GF-D8 (cell line): ENCODE measurements at places on chromosomes 3 and 15.

DNA sequence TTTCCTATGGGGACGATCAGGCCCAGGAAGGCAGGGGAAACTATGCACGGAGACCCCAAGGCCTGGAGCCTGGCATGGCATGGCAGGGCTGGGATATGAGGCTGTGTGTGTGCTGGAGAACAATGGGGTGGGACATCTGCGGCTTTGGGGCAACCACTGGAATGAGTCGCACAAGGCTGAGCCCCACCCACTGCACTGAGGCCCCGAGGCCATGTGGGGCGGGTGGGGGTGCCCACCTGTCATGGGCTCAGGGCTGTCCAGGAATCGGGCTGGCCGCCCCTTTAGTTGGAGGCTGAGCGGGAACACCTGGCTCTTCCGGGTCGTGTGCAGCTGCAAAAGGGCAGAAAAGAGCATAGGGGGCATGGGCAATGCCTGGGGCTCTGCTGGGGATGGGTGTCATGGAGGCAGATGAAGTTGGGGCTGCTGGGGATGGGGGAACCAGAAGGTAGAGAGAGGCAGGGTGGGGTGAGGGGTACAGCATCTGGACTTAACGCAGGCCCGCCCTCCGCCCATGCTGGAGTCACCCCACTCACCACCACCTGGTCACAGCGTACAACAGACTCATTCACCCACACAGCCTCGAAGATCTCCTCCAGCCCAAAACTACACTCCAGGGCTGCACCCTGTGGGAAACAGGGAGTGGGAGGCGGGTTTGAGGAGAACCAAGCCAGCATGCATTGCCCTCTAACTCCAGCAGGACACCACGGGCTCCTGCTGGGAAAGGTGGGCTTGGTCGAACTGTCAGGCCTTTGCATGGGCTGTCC lies 31.1 kb downstream of the PLXND1 start:
- no peak for DNase-seq

GRCh38 chr3:58066842-58067241 lies 58.6 kb downstream of the FLNB start:
- DNase-seq = no peak

DNA sequence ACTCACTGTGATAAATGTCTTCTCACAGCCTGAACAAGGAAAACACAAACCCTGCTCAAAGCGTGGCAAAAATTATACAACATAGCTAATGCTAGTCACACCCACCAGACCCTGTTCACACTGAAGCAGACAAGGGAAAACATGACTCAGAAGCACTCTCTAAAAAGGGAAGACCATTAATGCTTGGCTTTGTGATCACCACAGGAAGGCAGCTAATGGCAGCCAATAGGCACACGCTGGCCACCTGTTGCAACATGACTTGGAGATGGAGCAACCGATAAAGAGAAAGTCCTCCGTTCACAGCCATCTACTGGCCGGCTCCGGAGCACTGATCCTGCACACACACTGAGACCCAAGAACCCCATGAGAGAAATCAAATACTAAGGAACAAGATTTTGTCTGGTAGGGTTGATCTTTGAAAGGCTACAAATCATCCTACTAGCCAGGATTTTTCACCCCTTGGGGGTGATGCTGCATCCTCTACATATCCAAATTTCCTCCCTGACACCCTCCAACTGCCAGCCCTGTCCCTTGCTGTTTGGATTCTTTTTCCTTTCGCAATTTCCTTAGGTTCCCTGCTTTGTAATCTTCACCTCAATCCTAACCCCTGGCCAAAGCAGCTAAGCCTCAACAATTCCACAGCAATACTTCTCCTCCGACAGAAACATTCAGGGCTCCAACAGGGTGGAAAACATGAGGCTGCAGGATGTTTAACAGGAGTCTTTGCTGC lies 3.2 kb downstream of the ZXDC start:
- peak; percentile 98 for DNase-seq

GRCh38 chr3:25572919-25573385 lies 91.8 kb downstream of the TOP2B start:
- DNase-seq = no peak

- DNase-seq = no peak
These were observed 292.0 kb upstream of the NECTIN3 start for GRCh38 chr3:110779581-110779980.

DNA sequence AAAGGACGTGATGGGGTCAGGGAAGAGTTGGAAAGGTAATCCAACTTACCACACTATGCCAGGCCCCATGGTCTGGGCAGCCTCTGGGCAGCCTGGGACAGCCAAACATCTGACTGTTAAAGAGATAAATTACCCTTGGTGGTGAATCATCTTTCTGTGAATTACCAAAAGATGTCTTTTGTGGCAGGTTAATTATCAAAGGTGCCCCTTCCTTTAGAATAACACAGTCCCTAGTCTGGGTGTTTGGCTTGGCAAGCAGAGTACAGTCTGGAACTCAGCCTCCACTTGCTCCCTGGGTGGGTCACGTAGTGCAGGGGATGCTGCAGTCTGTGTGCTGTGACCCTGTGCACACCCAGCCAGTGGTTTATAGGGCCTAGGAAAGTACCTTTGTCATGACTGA lies 113.1 kb downstream of the ZNF621 start:
- DNase-seq = no peak

DNA sequence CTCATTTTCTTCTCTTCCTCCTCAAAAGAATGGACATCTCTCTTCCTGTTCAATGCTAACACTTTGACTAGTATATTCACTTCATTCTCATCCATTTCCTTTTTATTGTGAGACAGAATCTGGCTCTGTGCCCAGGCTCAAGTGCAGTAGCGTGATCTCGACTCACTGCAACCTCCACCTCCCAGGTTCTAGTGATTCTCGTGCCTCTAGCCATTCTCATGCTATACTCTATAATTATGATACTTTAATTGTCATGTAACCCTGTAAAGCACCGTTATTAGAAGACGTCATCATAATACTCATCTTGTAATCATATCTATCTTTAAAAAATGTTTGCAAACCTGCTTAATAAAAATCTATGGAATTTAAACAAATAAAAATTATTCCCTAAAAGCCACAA lies 107.0 kb downstream of the SHOX2 start:
- no peak for DNase-seq

DNA sequence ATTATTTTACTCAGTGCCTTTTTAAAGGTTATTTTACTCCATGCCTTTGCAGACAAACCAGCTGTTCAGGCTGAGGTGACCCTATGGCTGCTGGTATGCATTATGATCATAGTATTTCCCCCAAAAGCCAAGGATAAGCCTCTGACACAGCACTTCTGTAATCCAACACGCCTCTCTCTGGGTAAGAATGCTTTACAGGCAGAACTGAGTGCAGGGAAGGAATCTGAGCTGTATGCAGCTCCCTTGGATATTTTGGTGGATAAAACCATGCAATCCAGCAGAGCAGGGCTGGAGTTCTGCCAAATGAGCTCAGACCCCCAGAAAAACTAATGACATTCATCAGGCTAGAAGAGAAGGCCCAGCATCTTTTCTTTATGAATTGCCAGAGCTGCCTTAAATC lies 11.7 kb upstream of the MAP1A start:
- no peak for DNase-seq

DNA sequence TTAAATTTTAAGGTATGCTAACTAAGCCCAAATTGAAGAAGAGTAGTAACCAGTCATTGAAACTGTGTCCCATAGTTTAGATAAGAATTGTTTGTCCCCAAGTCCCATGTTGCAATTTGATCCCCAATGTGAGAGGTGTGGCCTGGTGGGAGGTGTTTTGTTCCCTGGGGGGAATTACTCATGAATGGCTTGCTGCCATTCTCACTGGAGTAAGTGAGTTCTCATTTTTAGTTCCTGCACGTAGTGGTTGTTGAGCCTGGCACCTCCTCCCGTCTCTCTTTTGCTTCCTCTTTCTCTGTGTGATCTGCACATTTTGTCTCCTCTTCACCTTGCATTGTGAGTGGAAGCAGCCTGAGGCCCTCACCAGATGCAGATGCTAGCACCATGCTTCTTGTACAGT lies 1271.0 kb downstream of the NSUN3 start:
- no peak for DNase-seq

GRCh38 chr3:72129501-72130094 lies 344.6 kb upstream of the PROK2 start:
- DNase-seq = no peak

GRCh38 chr15:71779073-71779797 lies 31.1 kb upstream of the NR2E3 start:
- no peak for DNase-seq

- no peak for DNase-seq
These were observed 24.6 kb downstream of the CCDC14 start for GRCh38 chr3:123936400-123936799.

DNA sequence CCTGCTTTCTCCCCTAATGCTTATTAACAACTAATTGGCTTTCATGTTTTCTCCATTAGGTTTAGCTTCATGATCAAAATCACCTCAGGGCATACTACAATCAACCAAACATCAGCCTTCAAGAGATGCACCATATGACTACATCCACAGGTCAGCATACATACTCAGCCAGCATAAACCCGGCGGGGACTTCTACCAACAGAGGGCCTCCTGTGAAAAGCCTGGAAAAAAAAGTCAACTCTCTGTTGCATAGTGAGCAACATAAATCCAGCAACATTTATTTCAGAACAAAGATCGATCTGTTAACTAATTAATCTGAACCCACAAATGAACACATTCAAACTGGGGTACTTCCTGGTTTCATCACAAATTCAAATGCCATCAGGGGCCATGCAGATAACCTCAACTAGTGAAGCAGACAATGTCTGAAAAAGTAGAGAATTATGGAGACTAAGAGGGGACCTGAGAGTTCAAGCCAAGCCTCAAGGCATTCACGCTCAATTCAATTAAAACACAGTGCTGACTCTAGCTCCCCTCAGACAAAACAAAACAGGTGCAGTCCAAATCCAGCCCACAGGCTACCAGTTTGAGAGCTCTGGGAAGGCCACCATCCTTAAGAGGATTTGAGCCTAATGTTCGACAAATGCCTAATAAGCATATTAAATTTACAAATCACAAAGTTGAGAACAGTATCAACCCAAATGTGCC lies 124.5 kb downstream of the MAGI1 start:
- DNase-seq = no peak

GRCh38 chr3:14307656-14308302 lies 94.6 kb upstream of the SLC6A6 start:
- no peak for DNase-seq
